ENCODE measurements at places on chromosomes 16 and 17.

DNA sequence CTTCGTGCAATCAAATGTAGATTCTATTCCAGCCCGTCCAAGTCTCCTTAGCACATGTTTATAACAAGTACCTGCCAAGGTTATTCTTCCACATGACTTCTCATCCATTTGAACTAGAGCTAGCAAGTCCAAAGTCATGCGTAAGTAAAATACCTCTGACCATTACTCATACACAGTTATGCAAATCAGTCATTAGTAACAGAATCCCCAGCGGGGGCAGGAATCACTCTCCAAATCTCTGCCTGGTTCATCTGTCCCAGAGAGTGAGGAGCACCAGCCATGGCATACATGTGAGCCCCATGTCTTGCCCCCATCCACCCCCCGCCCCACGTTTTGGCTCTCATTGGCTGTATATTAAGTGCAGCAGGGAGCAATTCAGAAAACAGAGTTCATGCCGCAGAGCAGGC, 27.7 kb downstream of the SRL start:
- DNase-seq: peak; percentile 87

GRCh38 chr17:27403480-27404005, 52.7 kb upstream of the KSR1 start:
- DNase-seq: no peak

DNA sequence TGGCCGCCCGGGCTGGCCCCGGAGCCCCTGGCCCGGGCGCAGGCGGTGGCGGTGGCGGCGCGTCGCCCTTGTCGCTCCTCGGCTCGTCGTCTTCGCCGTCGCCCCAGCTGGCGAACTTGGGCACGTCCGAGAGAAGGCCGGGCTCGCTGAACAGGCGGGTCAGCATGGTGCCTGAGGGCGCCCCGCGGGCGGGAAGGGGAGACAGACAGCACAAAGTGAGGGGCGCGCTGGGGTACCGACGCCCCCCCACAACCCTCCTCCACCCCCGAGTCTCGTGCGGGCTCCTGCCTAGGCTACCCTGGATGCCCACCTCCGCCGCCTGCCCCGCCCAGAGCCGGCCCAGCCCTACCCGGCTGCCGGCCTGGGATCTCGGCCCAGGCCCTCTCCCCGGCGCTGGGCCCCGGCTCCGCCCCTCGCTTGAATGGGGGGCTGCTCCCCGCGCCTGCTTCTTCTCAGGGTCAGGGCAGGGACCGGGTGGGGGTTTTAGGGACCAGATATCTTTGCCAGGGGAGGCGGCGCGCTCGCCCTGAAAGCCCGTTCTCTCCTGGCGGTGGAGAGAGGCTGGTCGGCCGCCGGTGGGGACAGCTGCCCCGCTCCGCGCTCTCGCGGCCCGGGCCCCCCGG, 1.2 kb downstream of the NEUROD2 start:
- DNase-seq: no peak

DNA sequence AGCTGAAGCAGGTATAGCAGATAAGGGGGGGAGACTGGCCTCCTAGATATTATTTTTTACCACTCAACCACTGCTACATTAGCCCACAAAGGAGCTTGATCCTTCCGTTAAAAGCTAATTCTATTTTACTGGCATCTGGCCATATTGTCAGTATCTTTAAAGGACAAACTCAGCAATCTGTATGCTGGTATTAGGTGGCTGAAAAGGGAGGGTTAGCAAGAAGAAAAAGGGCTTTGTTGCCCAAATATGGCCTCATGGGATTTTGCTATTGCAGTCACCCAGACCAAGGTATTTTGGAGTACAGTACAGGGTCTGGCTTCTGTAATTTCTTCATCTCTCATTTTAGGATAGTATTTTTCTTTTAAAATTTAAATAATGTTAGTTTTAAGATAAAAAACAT, 14.4 kb downstream of the RFWD3 start:
- DNase-seq: no peak

DNA sequence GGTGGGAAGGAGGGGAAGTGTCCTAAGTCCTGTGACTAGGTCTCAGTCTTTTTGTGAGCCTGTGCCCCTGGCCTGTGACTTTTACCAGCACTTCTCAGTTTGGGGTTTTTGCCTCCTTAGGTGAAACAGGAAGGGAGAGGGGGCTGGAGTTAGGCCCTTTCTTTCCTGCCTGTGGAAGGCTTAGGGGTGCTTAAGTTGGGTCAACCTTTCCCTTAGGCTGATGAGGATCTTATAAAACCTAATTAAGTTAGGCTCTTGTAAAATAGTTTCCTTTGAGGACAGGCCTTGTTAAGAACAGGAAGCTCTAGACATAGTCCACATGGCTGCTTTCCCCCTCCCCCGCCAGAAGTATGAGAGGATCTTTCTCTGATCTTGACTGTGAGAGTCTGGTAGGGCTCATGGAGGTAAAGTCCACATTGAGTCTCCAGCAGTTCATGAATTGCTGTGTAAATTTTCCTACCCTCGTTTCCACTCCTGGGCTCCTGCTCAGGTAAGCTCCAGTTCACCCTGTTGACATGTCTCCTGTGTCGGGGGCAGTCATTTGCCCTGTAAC, 17.0 kb upstream of the DNASE1 start:
- no peak for DNase-seq

- DNase-seq: no peak
Measured at GRCh38 chr17:71725811-71726210, 395.0 kb upstream of the SOX9 start.

GRCh38 chr17:33640629-33641028, 347.5 kb upstream of the ASIC2 start:
- no peak for DNase-seq

DNA sequence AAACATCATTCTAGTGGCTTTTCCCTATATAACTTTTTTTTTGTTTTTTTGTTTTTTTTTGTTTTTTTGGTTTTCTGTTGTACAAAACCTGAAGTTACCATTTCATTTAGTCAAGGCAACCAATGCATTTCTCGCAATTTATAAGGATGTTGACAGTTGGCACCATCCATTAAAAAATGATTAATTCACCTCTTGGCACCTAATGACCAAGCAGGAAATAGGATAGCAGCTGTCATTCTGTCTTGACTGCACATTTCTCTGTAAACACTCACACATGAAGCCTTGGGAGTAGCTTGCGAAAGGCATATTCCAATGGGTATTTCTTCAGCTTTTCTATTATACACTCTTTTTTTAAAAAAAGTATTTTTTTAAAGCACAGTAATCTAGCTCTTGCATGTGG, 77.5 kb downstream of the SYCE1L start:
- no peak for DNase-seq

- peak; percentile 72 for DNase-seq
Measured at GRCh38 chr17:73192206-73192893, 505 bp upstream of the COG1 start.

DNA sequence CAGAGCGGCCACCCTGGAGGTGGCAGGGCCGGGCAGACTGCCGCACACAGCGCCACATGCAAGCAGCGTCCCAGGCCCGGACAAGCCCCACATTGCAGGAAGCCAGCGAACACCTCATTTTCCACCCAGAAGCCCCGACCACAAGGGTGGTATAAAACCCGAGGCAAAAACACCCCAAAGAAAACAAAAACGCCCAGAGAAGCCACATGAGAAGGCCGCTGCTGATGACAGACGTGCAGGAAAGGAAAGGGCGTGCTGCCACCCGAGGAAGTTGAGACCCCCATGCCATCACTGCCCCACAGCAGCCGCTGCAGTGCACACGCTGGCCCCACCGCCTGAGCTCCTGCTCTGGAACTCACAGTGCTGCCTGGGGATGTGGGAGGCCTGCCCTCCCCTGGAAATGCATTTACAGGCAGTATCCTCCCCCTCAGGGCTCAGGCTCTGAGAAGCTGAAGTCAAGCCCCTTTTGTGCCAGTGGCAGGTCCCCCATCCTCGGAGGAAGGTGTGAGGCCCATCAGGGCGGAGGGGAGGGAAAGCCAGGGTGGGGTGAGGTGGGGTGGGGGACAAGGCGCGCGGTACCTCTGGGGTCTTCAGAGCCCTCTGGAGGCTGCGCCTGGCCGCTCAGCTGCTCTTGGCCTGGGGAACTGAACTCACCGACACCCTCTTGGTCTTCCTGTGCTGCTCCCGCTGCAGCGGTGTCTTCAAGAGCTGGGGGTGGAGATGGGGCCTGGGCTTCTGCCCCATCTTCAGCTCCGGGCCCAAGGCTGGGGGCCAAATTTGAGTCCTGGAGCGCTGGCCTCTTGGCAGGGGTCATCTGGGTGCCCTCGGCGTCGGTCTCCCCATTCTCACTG, 62.0 kb downstream of the IL21R start:
- DNase-seq: no peak

- DNase-seq: peak; percentile 63
Measured at GRCh38 chr16:56911771-56912571, 20.0 kb upstream of the HERPUD1 start.

DNA sequence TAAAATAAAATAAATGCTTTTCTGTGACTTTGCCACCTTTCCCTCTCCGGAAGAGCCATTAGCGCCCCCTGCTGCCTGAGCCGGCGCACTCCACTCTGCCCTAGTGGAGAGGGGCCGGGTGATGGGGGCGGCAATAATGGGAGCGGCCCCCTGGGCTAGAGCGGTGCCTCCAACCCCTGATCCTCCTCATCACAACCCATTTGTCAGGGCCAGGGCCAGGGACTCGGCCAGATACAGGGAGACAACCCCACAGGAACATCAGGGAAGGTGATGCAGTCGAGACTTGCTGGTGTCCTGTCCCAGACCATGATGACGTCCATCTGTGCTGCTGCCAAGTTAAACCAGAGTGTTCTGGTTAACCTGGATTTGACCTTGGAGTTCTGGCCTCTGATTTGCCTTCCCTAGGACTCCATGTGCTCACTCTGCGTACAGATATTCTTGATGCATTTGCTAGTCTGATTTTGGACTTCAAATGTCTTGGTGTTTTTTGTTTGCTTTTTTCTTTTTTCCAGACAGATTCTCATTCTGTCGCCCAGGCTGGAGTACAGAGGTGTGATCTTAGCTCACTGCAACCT, 46.1 kb upstream of the BPTF start:
- peak; percentile 72 for DNase-seq

GRCh38 chr17:29621751-29622194, 939 bp downstream of the CORO6 start:
- no peak for DNase-seq

GRCh38 chr17:58556833-58557250, 42.4 kb upstream of the MTMR4 start:
- no peak for DNase-seq

GRCh38 chr17:7195971-7196370, 16.8 kb upstream of the ASGR1 start:
- DNase-seq: no peak
